ENCODE measurements at places on chromosomes 3 and 15.

DNA sequence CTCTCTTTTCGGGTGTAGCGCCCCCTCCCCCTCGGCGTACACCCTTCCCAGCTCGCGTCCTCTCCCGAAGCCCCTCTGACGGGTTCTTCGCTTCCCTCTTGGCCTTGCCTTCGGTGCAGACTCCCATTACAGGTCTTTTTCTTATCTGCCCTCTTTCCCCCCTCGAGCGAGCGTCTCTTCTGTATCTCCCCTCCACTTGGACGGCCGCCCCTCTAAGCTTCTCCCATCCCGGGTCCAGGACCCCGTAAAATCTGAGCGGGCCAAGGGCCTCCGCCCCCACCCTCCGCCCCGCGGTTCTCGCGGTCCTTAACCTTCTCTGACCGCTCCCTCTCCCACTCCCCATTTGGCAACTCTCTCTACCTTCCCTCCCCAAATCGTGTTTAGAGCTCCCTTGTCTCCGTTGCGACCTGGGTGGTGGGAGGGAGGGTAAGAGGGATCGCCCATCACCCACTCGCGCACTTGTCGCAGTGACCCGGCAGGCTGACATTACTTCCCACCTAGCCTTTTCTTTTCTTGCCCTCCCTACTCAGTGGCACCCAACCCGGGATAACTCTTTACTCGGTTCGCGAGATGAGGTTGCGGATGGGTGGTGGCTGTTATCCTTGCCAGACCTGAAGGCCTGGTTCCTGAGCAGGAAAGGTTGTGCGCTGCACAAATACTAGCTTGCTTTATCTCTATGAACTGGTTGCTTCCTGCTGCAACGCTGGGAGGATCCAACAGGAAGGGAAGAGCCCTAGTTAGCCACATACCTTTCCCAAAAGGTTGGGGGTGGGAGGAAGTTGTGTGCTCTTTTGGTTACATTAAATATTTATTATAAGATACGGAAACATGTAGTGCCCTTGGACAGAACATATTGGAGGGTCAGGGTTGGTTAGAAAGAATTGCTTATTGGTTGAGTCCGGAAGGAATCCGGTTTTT is 922 bp downstream of the RAB11A start:
- peak; percentile 37 for DNase-seq

DNA sequence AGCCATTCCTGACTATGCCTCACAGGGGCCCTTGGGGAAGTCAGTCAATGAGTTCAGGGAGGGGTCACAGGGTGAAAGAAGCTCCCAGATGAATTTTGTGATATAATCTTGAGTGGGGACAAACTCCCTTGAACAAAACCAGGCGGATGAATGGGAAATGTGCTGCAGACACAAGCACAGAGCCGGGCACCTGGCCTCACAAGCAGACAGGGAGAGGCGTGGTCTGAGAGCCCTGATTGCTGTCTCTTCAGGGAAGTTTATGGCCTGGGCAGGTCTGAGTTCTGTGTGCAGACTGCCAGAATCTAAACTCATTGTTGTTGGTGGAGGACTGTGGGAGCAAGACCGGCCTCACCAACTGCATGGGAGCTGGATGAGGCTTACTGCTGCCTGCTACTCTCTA is 591.8 kb downstream of the EPHA3 start:
- no peak for DNase-seq

GRCh38 chr15:55238877-55239276 is 42.1 kb upstream of the RSL24D1 start:
- no peak for DNase-seq

DNA sequence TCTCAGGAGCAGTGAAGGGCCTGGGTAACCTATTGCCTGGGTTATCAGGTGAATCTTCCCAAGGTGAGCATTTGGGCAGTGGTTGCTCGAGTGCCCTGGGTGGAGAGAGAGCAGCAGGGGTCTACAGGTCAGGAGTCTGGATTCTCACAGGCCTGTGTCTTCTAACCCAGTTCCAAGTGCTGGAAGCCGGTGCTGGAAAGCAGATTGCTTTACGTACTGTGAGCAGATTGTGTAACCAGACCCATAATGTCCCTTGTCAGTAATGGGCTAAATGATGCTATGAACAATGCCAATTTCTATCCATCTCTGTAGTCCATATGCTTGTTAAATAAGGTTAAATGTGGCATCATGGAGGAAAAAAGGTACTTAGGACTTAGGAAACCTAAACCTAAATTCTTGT is 106.5 kb downstream of the TPRG1 start:
- DNase-seq = no peak

- DNase-seq = peak; percentile 27
Observed at GRCh38 chr3:126356373-126357264, 589 bp downstream of the KLF15 start.

DNA sequence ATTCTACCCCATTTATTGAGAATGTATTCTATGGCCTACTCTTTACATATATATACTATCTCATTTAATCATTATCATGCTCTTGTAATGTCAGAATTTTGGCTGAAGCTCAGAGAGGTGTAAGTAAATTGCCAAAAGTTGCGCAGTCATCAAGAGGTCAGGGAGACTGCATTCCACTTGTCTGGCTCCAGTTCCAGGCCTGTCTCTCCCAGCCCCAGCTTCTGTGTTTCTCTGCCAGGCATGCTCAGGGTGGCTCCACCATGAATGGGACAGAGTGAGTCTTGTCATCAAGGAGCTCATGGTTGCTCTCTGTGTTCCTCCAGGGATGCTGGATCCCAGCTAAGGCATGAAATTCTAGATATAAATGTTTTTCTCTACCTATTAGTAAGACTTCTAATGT is 635.1 kb upstream of the MDFIC2 start:
- no peak for DNase-seq

GRCh38 chr15:96327155-96327741 is 3.3 kb upstream of the NR2F2 start:
- DNase-seq = no peak

- no peak for DNase-seq
Observed at GRCh38 chr3:29936054-29936453, 655.2 kb downstream of the RBMS3 start.

DNA sequence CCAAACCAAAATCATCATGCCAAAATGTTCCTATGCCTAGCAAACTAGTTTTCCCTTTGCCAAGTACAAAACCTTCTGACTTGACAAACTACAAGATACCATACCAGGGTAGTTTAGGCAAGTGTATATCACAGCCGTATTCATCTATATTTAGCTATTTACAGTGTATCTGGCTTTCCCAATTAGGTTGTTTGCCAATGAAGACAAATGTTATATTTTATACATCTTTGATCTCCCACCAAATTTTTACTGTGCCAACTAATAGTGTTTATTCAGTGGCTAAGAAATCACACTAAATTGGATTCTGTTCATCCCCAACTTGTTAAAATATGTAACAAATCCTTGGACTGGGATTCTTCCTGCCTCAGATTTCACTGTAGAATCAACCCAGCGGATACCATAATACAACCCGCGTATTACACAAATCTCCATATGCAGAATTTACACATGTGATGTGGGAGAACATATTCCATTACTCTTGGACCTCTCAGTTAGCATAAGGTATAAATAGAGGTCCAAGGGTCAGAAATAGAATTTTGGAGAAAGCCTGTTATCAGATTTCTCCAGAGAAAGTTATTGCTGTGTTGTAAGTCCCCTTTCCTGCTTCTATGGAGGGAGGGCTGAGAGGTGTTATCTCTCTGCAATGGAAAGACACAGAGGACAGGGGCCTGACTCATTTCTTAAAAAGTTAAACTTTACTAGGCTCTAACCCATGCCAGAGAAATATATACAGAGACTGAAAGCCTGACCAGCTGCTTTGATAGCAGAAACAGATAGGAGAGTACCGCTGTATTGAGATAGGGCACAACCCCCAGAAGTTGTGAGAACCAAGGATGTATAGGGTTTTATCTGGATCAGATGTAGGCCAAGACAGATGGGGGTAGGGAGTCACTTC is 467.0 kb downstream of the FGF12 start:
- DNase-seq = no peak

DNA sequence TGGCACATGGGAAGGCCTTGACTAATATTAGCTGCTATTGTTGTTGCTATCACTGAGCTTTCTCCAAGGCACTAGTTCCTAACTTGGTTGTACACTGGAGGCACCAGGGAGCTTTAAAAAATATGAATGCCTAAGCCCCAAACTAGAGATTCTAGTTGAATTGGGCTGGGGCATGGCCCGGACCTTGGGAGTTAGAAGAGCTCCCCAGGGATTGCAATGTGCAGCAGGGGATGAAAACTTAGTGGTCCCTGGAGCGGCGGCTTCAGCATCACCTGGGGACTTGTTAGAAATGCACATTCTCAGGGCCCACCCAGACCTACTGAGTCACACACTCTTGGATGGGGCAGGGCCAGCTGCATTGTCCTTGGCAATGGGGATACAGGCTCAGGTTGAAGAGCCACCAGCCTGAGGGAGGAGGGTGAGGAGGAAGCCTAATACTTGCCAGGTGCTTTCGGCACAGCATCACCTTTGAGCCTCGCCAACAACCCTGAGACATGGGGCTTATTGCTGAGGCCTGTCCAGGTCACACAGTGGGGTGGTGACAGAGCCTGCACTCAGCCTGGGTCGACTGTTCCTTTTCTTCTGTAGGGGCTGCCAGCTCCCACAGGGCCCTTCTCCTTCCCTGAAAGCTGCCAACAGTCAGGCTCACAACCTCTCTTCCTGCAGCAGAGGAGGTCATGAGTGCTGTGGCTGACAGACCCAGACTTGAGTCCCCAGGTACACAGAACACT is 84.5 kb downstream of the ATP2B2 start:
- DNase-seq = no peak

GRCh38 chr3:186320862-186321568 is 41.0 kb downstream of the DGKG start:
- DNase-seq = no peak

- DNase-seq = no peak
Observed at GRCh38 chr15:94446441-94446840, 215.1 kb downstream of the MCTP2 start.

- peak; percentile 9 for DNase-seq
Observed at GRCh38 chr3:13549623-13550422, 898 bp downstream of the FBLN2 start.

- no peak for DNase-seq
Observed at GRCh38 chr3:24450160-24450907, 44.3 kb downstream of the THRB start.

GRCh38 chr3:120302361-120302760 is 17.3 kb upstream of the GPR156 start:
- DNase-seq = no peak

DNA sequence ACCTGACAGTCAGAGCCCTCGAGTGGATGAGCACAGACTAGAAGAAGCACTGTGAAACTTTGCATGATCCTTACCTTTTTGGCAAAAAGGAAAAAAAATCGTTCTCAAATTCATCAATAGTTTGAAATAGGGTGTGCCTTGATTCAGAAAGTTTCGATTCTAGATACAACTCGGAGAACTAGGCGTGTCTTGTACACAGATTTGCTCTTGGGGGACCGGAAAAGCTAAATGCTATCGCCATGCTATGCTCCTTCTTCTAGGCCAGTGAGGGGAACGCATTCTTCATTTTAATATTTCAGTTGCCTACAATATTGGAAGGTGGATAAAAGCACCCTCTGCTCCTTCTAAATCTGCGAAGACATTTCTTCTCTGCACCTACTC is 25.0 kb downstream of the CD86 start:
- DNase-seq = no peak

- DNase-seq = no peak
Observed at GRCh38 chr3:188294823-188295487, 141.0 kb downstream of the LPP start.

DNA sequence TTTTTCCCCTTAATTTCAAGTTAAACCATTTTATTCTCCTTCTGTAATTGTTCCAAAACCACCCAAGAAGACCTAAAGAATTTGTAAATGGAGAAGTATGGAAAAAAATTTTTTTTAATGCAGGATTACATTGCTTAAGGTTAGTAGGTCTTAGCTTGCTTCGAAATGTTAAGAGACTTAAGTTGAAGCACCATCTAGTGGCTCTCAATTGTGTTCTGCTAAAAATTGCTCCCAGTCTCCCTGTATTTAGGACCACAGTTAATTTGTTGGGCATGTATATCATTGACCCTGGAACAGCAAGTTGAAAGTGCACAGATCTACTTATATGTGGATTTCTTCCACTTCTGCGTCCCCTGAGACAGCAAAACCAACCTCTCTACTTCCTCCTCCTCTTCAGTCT is 32.4 kb downstream of the CD200R1L start:
- no peak for DNase-seq

- DNase-seq = no peak
Observed at GRCh38 chr3:157045238-157045850, 114.6 kb downstream of the CCNL1 start.

DNA sequence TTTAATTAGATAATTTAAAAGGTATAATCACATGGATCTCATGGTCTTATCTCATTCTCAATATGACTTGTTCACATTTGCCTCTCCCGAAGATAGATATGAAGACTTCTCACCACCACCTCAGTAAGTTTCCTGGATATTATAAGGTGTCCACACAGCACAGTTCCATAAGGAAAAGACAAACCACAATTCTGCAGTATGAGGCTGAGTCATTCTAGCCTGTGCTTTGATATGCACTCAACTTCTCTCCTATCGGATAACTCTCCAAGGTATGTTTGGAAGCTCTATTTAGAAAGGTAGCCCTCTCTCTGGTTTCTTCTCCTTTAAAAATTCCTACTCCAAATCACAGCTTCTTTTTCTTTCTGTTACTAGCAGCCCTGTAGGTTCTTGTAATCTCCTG is 612.8 kb downstream of the ZPLD1 start:
- no peak for DNase-seq

DNA sequence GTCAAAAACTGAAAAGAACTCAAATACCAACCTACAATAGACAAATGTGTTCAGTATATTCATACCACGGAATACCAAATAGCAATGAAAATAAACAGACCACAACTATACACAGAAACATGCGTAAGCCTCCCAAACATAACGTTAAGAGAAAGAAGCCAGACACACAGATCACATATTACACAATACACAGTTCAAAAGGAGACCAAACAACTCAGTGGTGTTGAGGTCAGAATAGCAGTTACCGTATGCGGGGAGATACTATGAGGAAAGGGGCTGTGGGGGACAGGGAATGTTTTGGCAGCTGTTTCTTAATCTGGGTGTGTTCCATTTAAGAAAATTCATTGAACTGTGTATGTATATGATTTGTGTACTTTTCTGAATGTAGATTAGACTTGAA is 6.6 kb downstream of the OSBPL10 start:
- DNase-seq = no peak

GRCh38 chr3:126931806-126932187 is 51.1 kb upstream of the PLXNA1 start:
- no peak for DNase-seq

DNA sequence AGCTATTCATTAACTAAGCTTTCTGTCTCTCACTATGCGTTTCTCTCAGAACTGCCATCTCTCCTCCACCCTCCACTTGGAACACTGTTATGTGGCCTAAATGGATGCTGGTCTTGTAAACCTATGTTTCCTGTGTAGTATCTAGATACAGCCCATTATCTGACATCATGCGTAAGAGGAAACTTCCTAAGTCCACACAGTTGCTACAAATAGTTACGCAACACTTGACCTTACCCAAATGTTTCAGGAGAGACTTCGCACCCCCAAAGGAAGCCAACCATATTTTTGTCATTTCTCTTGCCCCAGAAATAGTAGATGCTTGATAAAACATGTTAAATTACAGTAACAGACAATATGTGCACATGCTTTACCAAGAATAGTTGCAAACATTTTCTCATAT is 87.2 kb upstream of the TPRG1 start:
- DNase-seq = no peak
